Thoracic aorta (tissue), 2 donors: ENCODE measurements at places on chromosomes 5 and 9.

DNA sequence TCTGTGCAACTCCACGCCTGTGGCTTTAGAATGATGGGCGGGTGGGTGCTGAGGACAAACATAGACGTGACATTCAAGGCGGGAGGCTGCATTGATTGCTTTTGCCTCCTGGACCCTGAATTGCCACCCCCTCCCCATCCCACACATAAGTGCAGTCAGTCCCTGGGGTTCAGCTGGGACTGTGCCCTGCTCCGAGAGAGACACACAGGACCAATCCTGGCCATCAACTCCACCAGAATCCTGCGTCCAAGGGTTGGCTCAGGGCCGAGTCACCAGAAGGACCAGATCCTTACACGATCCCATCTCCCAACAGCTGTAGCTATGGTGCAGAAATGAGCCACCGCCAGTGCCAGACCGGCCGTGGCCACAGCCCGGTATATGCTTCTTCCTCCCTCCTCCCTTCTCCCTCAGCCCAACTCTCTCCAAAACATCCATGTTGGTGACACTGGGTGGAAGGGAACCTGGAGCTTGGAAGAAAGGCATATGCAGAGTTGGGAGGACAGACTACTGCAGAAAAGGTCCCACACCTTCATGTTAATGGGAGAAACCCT lies 27.4 kb downstream of the IRX2 start:
- no peak for DNase-seq

GRCh38 chr5:27598576-27598975 lies 560.2 kb upstream of the CDH9 start:
- DNase-seq = no peak

DNA sequence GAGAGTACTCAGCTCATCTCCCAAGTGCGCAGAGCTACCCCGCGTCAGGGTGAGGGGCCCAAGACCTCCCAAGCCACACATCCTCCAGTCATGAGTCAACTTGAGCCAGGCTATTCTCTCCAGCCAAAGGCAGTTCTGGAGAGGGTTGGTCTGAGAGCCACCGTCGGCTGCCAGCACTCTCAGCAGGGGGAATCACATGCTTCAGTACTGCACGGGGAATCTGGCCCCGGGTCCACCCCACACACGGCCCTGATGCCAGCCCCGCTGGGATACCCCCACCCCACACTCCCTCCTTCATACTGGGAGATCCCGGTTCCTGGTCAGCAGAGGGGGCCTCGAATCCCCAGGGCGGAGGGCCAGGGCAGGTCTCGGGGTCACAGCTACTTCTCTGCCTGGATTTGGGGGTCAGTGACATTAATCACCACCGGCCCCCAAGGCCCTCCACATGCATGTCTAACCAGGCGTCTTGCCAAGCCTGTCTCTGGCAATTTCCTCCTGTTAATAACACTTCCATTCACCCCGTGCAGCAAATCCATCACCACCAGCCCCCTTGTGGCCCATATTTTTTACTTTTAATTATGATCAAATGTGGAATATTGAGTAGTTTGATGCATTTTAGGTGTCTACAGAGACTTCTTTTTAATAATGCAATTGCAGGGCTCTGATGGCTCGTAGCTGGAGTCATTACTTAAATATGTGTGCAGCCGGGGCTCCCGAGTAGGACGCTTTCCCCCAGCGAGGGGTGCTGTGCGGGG lies 102.9 kb upstream of the PPP1R26 start:
- no peak for DNase-seq

DNA sequence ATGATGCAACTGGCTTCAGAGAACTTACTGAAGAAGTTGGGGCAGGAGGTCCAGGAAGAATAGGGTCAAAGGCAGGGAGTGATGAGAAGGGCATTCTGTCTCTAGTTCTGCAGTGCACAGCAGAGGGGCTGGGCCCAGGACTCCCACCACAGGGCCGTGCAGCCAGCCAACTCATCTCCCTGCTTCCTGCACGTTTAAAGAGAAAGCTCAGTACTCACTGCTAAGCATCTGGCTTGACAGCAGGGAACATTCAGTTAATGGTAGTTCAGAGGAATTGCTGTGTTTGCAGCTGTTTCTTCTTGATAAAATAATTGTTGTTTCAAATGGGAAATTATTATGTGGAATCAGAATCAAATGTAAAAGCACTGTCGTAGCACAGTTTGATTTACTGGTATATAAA lies 25.6 kb upstream of the SCAMP1 start:
- no peak for DNase-seq

DNA sequence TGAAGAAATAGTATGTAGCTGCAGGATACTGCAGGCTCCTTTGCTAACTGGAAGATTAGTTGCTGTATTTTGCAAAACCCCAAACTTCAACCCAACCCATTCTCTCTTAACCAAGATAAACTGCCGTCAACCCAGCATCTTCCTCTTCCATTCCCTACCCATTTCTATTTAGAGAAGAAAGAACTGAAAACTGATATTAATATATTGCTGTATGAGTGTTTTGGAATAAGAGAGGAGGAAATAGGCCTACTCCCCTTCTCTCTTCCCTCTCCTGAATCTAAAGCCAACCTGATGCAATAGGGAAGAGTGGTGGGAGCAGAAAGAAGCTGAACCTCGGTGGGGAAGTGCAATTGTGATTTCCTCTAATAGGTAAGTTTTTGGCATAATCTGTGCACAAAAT lies 83.7 kb downstream of the TMEM215 start:
- DNase-seq = no peak

DNA sequence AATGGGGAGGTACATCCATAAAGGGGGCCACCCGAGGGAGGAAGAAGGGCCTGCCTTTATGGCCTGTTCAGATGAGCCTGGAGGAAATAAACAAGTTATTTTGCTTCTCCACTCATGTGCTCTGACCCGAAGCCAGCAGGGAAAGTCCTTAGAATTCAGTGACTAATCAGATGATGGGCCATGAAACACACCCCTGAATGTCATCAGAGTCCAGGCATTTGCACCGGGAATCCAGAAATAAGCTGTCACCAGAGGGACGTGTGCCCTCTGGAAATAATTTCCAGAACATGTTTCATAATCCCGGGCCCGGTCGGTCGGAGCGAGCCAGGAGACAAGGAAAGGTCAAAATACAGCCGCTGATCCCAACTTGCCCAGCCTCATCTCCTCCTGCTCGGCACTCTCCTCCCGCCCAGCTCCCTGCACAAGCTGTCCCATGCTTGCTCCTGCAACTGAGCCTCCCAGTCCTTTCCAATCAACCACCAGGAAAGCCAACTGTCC lies 73.6 kb upstream of the ZNF622 start:
- peak; percentile 31 for DNase-seq

DNA sequence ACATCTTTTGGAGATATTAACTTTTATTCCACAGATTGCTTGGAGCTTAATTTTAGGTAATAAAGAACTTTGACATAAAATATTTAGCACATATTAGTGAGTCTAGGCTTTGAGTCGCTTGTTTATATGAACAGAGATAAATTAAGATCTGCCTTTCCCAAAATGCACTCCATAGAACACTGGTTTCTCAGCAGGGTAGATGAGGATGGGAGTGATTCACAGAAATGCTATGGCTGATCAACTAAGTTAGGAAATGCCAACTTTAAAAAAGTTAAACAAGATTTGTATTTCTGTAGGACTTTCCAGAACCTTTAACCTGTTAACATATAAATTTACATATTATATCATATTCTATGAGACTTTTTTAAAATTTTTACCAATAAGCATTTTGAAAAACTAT lies 65.2 kb downstream of the STARD4 start:
- DNase-seq = no peak

- DNase-seq = no peak
Measured at GRCh38 chr5:100175346-100175745, 359.8 kb upstream of the FAM174A start.

- DNase-seq = no peak
Measured at GRCh38 chr5:3303777-3304176, 291.9 kb upstream of the IRX1 start.

DNA sequence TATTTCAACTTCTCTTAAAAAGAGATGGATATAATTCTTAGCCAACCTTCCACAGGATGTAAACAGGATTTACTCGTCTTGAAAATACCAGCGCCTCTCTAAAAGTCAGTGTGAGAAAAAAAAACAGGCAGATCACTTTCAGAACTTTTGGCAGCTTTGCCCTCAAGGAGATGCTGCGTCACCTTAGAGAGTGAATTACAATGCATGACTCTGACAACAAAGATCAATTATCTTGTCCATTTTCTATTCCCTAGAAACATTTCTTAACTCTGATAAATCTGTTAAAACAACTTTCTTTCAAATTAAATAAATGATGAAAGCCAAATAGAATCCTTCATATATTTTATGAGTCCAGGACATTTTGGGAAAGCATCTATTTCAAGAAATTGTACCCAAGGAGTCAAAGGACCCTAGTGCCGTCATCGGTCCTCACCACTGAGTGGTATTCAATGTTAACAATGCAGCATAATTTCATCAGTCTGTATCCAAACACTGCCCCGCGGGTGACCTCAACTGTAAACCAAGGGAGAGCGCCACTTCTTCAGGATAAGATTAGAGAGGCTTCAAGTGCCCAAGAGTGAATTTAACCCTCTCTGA lies 536.0 kb downstream of the PDE4D start:
- DNase-seq = no peak

DNA sequence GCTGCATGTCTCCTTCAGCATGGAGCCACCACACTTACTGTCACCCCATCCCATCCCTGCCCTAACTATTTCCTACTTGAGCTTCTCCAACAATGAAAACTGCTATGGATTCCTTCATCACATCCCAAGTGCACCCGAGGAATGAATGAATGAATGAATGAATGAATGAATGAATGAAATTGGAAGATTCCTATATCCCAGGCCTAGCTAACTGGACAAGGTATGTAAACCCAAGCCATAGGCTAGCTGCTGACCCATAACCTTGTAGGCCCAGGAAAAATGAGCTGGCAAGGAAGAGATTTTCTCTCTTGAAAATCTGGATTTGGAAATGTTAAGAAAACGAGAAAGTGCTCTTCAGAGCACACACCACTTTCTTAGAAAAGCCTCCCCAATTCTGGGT lies 97.4 kb downstream of the GABBR2 start:
- DNase-seq = no peak

DNA sequence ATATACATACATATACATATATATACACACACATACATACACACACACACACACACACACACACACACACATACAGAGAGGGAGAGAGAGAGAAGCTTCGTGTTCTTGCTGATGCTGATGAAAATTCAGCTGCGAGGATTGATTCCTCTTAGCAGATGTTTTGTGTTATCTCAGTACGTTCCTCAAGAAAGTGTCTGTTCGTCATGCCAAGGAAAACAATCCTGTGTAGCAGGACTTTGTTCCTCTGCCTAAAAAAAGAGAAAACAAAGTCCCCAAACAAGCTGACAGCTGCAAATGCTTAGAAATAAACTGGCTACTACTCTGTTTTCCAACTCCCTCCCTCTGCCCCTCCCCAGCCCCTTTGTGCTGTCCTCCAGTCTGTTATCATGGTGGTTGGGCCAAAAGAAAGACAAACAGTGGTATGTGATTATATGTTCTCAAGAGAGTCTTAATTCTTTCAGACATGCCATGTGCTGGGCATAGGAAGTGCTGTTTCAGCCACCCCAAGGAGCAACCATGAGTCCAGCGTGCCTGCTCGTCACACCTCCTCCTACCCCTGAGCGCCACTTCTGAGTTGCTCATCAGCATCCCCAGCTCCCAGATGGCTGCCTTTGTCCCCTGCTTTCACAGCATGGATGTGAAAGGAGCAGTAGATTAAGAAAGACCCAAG lies 71.5 kb upstream of the EQTN start:
- no peak for DNase-seq

DNA sequence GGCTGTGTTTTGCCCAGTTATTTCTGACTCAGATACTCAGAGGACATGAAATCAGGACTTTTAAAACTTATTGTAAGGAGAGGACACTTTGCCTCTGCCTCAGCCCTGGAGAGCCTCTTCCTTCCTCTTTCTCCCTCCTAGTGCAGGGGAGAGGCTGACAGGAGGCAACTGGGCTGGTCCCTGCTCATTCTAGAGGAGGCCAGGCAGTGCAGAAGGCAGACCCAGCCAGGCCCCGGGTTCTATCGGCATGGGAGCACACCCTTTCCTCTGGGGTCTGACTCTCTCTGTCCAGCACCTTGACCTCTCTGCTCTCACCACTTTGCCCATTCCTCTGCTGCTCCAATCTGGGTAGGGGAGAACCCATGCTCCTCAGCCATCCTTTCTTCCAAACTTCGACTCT lies 16.0 kb upstream of the SMIM32 start:
- DNase-seq = no peak

DNA sequence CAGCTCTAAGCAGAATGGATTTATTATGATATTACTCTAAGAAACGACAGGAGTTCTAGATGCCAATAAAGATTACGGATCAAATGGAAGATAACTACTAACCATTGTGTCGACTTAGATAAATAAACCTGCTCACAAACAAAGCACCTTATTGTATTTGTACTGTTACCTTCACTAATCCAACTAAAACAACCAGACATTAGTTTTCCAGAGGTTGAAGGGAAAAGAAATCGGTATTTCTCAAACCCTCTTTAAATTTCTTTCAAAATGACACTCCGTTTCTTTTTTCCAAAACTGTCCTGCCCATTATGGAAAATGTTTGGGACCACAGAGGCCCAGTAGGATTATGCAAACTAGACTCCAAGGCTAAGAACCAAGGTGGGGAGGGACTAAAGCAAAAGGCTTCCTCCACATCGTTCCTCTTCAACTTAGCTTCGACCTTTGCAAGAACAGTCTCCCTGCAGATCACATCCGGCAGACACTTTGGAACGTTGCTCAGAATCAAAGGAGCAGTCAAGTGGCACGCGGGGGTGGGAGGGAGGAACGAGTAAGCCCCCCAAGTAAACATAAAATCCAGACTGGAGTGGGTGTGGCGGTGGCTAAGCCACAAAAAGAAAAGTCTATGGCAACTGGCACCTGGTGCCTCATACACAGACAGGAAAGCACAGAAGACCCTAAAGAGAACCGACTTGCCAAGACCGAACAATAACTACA lies 2.7 kb downstream of the MLLT3 start:
- no peak for DNase-seq
